ENCODE measurements at places on chromosomes 7 and 10.
A peak's percentile ranks its signal among the peaks of the same experiment; 100 is the strongest.

- no peak for DNase-seq
Measured at GRCh38 chr7:2070151-2070763, 162.5 kb downstream of the MAD1L1 start.

- no peak for DNase-seq
Measured at GRCh38 chr10:119166118-119166500, 595 bp upstream of the SFXN4 start.

DNA sequence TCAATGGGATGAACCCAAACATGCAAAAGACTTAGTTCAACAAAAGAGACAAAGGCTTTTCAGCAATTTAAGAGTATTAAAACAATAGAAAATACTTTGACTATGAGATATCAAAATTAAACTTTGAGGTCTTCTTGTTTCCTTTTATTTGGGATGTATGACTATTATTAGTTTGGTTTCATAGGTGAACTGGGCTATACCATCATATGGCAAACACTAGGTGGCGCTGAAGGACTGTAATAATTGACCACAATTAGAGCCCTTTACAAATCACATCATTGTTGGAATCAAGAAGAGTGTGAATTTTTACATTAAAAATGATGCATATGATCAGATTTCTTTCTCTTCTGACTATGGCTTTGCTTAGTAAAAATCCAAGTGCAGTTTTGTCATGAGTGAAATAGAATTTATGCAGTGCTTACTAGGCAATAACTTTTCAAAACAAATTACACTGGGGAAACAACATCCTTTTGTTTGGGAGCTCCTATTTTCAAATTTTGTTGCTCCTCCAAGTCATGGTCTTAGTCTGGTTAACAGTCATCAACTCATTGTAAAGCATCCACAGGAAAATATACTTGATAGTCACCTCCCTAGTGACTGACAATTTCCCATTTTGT, 14.7 kb upstream of the NXPH1 start:
- peak; percentile 60 for DNase-seq

DNA sequence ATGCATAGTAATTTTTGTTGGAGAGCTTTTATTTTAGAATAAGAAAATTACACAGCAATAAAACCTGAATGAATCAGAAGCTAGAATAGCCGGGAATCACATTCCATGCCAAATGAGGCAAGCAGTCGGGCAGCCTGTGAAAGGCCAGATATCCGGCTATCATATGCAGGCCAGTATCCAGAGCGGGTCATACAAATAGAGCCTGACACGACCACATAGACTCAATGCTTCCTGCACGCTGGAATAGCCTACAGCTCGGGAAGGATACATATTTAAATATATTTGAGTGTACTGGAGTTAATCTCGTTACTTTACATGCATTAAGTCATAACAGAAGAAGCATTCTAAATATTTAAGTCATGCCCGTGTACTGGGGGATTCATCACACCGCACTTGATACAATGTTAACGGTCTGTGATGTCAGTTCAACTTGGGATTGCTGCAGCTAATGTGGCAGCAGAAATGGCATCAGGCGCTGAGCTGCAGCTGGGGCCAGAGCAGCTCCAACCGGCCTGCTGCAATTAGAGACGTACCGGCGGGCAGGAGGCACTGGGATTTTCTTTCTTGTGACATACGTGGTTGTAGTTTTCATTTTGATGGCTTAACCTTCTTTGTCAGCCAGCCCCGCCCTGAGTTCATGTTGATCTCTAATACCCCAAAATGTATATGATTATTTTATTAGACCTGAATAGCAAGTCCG, 112.0 kb downstream of the EBF3 start:
- no peak for DNase-seq

- DNase-seq = peak; percentile 93
Measured at GRCh38 chr7:128783143-128783861, 7.7 kb upstream of the OPN1SW start.

DNA sequence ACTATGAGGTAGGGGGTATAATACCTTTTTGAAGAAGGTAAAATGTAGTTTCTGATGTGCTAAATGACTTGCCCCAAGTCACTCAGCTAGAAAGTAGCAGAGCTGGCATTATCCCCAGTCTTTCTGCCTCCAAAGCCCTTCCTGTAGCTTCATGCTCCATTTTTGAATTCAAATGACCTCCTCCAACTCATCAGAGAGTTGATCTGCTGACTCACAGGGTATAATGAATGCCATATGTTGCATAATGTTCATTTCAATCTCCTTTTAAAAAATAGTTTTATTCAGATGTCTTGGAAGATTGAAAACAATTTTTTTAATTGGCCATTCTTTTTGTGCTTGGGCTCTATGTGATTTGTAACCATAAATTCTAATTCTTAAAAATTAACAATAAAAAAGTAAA, 272.8 kb upstream of the IMMP2L start:
- peak; percentile 91 for DNase-seq

GRCh38 chr10:114388275-114388674, 16.0 kb downstream of the AFAP1L2 start:
- DNase-seq = no peak

- peak; percentile 71 for DNase-seq
Measured at GRCh38 chr10:73907841-73908517, 3.0 kb upstream of the PLAU start.

DNA sequence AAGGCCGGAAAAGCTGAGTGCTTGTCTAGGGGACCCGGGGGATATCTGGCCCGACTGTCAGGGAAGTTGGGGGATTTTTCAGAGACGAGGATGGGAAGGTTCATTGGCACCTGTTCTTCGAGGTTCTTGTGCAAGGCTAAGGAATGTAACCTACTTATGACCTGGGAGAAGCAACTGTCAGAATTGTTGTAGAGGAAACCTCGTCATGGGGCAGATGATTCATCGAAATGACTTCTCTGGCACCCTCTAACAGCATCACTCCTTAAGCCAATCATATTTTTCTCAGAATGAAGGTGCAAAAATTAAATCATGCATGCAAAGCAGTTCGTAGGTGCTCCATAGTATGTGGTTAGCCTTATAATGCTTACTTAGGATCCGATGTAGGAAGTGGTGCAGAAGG, 58.6 kb downstream of the PLXDC2 start:
- no peak for DNase-seq

DNA sequence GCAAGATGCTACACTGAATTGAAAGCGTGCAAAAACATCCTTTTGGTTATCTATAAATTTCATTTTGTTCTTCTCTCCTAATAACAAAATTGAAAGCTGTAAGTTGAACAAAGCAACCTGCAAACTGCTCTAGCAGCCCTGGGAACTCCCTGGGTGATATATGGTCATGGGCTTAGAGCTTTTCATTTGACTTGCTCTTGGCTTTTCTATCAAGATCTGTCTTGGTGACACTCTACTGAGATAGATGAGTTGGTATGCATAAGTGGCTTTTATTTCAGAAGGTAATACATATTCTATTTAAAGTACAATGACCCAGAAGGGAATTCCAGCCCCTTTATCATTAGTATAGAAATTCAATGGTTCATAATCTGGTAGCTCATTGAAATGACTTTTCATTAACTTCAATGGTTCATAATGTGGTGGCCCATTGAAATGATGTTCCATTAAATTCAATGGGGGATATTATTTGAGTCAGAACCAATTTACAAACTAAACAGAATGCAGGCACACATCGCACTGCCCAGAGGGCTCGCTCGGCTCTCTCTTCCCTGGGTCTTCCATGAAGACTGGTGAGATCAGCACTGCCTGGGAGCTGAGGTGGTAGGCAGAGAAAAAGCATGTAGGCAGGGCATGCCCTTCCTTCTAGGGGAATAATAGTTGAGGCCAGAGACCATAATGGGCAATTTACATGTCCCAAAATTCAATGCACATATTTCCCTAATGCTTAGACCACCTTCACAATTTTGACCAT, 10.1 kb upstream of the KCNMA1 start:
- DNase-seq = no peak

- no peak for DNase-seq
Measured at GRCh38 chr7:157703534-157704195, 366.9 kb downstream of the DNAJB6 start.

DNA sequence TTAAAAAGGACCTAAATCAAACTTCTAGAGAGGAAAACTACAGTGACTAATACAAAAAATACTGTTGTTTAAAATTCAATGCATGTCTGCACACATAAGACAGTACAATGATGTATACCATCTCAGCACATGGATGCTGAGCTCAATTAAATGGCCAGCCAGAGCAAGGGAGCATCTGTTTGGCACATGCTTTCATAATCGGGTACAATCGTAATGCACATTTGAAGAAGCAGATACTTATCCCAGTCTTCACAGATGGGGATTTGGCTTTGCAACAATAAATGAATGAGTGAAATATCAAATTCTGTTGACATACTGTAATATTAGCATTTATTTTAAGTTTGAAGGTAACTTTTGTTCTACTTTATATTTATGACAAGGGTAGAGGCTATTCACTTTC, 187.8 kb downstream of the CRPPA start:
- DNase-seq = no peak

GRCh38 chr7:30352169-30352568, 67.8 kb downstream of the ZNRF2 start:
- DNase-seq = no peak

DNA sequence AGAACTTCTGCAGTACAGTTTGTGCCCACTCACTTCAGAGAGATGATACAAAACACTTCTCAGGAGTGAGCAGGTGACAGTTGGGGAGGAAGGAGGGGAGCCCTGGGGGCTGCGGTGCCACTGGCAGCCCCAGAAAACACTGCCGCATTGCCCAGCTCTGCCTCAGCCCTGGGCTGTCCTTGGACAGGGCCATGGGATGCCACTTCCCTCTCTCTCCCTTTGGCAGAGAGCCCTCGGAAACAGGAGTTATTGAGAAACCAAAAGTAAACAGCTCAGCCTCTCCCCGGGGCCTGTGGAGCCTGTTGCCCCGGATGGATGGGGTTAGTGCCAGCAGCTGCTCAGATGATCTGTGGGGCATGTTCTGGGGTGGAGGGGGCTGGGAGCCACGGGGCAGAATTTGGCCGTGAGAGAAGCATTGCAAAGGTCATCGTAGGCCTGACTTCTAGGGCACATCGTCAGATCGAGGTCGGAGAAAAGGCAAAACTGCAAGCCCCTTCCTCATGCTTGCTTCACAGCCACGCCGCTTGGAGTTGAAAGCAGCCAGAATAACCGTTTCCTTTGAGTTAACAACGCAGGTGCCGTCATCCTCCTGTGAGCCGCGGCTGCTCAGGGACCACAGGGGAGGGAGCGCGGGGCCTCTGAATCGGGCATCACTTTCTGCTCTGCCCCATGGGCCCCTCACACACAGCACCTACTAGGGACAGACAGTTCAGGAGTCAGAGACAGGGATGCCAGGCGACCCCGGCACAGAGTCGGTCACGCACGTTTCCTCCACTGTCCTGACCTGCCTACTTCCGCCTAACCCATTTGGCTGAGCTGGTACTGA, 256.4 kb downstream of the CAMK1D start:
- peak; percentile 27 for DNase-seq

DNA sequence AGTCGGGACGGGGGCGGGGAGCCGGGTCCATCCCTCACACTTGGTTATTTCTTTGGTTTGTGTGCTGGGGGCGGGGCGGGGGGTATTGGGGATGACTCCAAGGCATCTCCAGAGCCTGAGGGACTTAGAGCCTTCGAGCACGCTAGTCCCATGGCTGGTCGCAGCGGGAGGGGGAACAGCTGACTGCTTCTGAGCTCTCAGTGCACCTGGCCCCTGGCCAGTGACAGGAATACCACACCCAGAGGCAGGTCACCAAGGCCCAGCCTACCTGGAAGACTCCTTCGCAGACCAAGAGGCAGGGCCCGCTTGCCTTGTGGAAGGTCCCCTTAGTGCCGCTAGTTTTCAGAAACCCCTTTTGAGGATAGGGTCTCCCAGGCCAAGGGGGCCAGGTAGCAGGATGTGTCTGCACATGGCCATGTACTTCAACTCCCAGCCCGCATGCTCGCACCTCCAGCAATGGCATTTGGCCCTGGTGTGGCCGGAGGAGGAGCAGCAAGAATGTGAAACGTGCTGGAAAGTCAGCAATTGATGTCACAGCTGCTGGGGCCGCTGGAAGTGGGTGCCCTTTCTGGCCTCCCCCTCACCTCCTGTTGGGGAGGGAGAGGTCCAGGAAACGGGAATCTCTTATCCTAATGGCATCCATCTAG, 40.3 kb downstream of the AGAP3 start:
- no peak for DNase-seq

GRCh38 chr10:34017281-34017680, 682.8 kb upstream of the NRP1 start:
- no peak for DNase-seq

DNA sequence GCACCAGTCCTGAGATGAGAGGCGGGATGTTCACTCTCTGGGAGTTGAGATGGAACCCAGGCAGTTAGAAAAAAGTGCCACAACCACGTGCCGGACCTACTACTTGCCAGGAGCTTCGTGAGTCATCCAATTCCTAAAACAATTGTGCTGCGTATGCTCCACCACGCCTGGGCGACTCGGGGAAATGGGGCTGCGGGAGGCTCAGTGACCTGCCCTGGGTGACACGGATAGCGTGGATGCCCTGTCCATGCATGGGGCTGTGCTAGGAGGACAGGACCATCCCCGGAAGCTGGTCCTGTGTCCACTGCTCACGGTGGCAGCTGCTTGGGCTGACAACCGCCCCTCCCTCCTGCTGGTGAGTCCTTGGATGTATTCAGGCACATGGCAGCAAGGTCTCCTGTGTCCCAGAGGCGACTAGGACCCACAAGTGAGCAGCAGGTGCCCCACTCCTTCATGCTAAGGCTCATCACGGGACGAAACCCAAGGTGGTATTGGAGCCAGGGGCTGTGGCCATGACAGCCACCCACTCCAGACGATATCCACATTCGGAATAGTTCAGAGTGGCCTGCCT, 90.4 kb downstream of the BMS1 start:
- no peak for DNase-seq

GRCh38 chr7:64630496-64630895, 35.4 kb upstream of the ZNF107 start:
- peak; percentile 10 for DNase-seq

DNA sequence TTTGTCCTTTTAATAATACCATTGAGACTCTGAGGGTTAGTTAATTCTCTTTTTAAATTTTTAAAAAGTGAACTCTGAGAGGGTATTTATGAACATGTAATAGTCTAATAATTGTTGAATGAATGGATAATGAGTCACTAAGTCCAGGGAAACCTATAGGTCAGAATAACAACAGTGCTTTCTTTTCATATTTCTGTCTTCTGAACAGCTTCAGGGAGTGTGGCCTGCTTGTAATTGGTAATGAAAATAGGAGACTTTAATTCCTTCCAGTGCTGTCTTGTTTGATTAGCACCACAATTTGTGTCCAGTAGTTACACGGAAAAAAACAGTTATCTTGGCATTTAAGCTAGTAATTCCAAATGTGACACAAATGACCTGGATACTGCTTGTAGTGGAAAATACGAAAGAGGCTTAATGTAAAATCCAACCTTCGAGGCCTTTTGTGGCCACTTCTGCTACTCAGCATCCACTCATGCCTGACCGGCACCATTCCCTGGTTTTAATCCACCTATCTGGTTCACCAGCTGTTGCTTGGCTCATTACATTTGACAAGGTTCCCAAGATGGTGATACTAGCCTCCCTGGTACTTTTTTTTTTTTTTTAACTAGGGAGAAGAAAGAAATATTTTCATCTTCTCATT, 149.3 kb upstream of the IMMP2L start:
- no peak for DNase-seq

DNA sequence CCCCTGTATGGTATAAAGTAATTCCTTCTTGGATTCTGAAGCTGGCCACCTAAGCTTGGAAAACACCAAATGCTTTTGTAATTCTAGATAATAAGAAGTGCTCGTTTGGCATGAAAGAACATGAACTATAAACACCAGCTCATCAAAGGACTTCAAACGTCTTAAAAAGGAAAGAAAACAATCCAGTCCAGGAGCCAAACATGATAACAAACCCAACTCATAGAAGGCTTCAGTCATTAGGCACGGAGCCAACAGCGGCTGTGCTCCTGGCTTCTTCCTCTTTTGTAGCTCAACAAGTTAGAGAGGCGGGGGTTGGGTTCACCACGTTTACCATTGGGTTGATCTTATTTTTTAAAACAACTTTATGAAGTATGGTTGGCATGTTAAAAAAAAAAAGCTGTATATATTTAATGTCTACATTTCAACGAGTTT, 56.4 kb upstream of the ECHDC3 start:
- no peak for DNase-seq
